ENCODE measurements at places on chromosomes 5 and 9. TPM values are rescaled to one million over a fixed set of nuclear protein-coding genes. Genes with fewer than 3 reads are reported as not detected.

The PCSK1 gene
- total RNA-seq = under 0.01 TPM

The OR1Q1 gene
- not detected for total RNA-seq

The TNPO1 gene
- total RNA-seq = 298 TPM

The NRG2 gene
- 1.0 TPM for total RNA-seq

The SLC25A25 gene
- 36.1 TPM for total RNA-seq

The GFI1B gene
- not detected for total RNA-seq

The ANKRD18A gene
- not detected for total RNA-seq

The MYOT gene
- total RNA-seq = not detected

All from placental pericyte (primary cell).